ENCODE measurements at places on chromosomes 4 and X.

GRCh38 chrX:124925681-124926080 is 394.0 kb upstream of the TEX13C start:
- no peak for DNase-seq

- no peak for DNase-seq
These were observed 48.1 kb upstream of the CXCL8 start for GRCh38 chr4:73692254-73692653.

DNA sequence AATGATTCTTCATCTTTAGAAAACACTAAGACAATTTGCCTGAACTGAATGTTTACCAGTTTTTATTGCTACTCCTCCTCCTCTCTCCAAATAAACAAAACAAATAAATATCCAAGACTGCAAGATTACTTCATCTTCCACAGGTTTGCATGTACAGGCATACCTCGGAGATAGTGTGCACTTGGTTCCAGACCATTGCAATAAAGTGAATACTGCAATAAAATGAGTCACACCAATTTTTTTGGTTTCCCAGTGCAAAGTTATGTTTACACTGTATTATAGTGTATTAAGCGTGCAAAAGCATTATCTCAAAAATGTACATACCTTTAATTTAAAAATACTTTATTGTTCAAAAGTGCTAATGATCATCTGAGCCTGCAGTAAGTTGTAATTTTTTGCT is 53.3 kb downstream of the FBXL5 start:
- DNase-seq, result no peak

- DNase-seq, result no peak
These were observed 874.0 kb upstream of the AGA start for GRCh38 chr4:178316211-178316610.

DNA sequence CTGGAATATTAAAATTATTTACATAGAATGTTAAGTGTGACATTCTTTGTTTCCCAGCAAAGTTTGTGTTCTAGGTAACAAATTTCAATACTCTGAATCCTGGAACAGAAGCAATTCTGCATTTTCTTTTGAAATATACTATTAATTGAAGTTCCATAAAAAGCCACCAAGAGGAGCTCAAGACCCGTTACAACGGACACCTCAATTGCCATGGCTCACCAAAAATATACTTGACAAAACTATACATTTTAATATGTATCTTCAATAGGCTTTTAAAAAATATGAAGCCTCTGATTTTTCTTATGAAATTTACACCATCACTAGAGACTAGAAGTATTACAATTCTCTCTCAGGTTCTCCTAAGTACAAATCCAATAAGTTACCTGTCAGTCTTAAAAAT is 111.4 kb downstream of the NYX start:
- no peak for DNase-seq

DNA sequence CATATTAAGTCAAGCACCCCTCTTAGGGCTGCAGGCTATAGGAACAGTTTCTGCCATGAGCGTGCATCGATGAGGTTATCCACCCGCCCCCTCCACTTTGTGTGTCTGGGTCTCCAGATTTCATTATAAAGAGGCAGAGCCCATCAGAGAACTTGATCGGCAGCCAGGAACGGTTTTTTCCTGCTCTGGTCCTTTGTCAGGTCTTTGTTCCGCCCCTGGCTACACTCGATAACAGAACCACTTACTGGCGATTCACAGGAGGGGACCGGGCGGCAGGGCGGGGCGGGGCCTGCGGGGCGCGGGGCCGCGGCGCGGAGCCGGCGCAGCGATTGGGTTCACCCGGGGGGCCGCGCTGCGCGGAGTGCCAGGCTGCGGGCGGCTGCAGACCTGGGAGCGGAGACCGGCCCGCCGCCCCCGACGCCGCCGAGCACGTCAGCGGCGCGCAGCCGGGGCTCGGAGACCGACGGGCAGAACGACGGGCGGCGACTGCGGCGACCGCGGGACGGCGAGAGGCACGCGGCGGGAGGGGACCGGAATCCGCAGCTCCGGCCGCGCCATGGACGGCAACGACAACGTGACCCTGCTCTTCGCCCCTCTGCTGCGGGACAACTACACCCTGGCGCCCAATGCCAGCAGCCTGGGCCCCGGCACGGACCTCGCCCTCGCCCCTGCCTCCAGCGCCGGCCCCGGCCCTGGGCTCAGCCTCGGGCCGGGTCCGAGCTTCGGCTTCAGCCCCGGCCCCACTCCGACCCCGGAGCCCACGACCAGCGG is at the start of gene SLC10A4:
SLC10A4 (plus strand) TSS at position 338 of the 771 bp plus-strand sequence; CDS start at position 557, 219 bp downstream.
- DNase-seq, result no peak

DNA sequence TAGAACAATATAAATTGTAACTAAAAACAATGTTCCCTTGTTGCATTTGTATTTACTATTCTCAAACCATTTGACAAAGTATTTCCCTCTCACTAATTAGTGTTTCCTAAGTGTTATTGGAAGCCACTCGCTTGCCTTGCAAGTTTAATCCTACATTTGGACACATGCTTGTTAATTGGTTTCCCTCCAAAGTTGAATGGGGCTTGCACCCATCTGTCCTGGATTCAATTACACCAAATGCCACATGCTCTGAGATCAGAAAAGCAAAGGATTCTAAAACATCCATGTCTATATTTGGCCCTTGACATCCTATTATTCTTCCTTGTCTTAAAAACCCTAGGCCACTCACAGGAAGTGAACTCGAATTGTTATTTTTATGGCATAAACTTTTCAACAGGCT is 146.6 kb downstream of the AMELX start:
- DNase-seq, result no peak

DNA sequence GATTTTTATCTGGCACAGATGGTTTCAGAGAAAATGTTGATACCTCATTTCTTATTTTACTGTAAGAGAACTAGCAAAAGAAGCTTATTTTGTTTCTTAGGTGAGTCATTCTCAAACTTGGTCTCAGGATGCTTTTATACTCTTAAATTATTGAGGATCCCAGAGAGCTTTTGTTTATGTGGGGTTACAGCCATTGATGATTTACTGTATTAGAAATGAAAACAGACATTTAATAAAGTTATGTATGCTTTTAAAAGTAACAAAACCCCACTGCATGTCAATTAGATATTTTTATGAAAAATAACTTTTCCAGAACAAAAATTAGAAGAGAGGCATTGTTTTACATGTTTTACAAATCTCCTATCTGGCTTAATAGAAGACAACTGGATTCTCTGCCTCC is 12.1 kb downstream of the USP9X start:
- no peak for DNase-seq

All from activated CD4-positive, alpha-beta T cell treated with anti-CD3 and anti-CD28 coated beads, Interleukin-2, amount 50 U/mL, for 48 hours (primary cell).